ENCODE measurements at places on chromosomes 7 and 10.

GRCh38 chr10:27153845-27154193 is 365 bp downstream of the YME1L1 start:
- DNase-seq = peak; percentile 51

DNA sequence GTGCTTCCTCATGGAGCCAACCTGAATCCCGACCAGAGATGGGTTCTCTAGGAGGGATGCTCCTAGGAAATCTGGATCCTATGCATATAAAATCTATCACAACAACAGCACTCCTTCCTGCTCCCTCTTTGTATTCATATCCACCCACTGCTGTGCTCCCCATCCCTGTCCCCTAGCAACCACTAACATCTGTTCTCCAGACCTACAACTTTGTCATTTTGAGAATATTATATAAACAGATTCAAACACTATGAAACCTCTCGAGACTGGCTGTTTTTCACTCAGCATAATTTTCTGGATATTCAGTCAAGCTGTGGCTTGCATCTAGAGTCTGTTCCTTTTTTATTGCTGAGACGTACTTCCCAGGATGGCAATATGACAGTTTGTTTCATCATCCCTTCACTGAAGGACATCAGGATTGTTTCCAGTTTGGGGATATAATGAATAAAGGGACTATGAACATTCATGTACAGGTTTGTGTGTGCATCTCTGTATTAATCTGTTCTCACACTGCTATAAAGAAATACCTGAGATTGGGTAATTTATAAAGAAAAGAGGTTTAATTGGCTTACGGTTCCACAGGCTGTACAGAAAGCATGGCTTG is 36.0 kb upstream of the PRR15 start:
- DNase-seq = no peak

DNA sequence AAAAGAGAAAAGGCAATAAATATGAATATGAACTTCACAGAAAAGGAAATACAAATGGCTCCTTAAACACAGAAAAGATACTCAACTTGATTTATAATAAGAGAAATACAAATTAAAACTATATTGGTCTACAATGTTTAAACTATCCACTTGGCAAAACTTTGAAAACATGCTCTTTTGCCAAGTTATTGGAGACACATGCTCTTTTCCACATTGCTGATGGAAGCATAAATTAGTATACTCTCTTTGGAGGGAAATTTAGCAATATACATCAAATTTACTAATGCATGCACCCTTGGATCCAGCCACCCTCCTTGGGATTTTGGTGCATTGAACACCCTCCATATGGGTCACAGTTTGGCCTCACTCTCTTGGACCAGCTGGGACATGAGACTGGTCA is 7.9 kb downstream of the TAS2R60 start:
- no peak for DNase-seq

DNA sequence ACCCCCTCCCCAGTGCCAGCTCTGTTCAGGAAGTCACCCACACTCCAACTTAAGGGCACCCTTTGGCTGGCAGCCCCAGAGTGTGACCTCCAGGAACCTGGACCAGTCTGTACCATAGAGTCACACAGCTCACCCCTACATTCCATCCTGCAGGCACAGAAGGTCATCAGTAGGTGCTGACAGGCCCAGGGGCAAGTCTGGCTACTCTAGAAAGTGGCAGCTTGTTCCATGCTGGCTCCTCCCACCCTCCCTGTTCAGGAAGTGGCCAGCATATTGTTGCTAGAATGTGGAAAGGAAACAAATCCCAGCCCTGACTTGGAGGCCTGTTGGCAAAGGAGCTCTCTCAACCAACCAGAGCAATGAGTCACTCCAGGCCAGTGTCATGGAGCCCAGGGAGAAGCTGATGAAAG is 3.2 kb upstream of the NCOA4 start:
- DNase-seq = no peak

Measured in activated CD4-positive, alpha-beta memory T cell treated with anti-CD3 and anti-CD28 coated beads for 36 hours (primary cell).